T-cell (primary cell): ENCODE measurements at places on chromosomes 2 and 18. TPM values are rescaled to one million over a fixed set of nuclear protein-coding genes. Genes with fewer than 3 reads are reported as not detected.

DNA sequence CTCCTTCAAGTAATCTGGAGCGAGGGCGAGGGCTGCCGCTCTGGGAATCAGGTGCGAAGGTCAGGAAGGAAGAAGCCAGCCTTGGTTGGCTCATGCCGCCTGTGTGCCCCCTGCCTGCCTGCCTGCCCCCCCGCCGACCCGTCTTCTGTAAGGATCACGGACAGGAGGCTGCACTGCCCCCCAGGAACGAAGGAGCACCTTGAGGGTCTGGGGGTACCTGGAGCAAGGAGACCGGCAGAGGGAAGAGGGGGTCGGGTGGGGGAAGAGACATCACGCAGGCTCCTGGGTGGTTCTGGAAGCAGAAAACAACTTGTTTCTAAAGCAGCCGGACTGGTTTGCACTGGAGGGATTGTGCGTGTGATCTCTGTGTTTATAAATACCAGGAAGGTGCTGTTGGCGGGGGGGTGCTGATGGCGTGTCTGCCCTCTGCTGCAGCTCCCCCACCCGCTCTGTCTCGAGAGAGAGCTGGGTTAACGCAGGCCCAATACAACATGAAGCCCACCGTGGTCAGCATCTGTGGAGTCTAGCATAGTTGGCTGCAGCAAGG, 1.7 kb downstream of the FOSL2 start:
- DNase-seq, result no peak

The PELI1 gene
- total RNA-seq, result 42.3 TPM

GRCh38 chr18:12052866-12053265, 40.8 kb upstream of the ANKRD62 start:
- no peak for DNase-seq

- DNase-seq, result no peak
Measured at GRCh38 chr2:32290000-32290339, 12.3 kb downstream of the YIPF4 start.

The IL36RN gene
- total RNA-seq, result not detected

GRCh38 chr2:28486526-28486925, 9.3 kb upstream of the PLB1 start:
- DNase-seq, result no peak

The LRP2 gene
- not detected for total RNA-seq

DNA sequence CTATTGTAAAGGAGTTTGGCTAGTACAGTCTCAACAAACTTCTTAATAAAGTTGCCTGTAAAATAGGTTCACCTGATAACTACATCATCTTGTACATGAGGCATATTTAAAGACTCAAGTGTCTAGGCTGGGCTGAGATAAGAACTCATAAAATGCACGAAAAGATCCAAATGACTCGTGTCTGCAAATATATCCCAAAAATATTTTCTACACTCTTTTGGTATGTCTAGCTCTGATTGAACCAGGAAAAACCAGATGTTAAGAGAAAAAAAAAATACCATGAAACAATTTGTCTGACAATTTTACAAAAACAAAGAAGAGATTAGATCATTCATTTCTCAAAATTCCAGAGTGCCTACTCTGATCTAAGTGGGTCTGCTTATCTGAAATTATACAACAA, 166.9 kb upstream of the OSR1 start:
- no peak for DNase-seq

The POTEJ gene
- total RNA-seq, result not detected

The FSIP2 gene
- total RNA-seq, result 0.78 TPM

- DNase-seq, result no peak
Measured at GRCh38 chr2:183224948-183225347, 100.7 kb downstream of the NUP35 start.

The UGP2 gene
- 88.9 TPM for total RNA-seq

DNA sequence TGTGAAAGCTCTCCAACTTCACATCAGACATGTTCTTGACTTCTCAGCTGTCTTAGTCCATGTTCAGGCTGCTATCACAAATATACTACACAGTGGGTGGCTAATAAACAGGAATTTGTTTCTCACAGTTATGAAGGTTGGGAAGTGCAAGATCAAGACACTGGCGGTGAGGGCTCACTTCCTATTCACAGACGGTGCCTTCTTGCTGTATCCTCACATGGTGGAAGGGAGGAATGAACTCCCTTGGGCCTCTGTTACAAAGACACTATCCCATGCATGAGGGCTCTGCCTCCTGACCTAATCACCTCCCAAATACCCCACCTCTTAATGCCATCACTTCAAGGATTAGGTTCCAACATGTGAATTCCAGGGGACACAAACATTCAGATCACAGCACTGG, 9.7 kb downstream of the UXS1 start:
- no peak for DNase-seq

The FNDC4 gene
- total RNA-seq, result 0.98 TPM

GRCh38 chr2:114049280-114049679, 159.4 kb downstream of the ACTR3 start:
- DNase-seq, result no peak

DNA sequence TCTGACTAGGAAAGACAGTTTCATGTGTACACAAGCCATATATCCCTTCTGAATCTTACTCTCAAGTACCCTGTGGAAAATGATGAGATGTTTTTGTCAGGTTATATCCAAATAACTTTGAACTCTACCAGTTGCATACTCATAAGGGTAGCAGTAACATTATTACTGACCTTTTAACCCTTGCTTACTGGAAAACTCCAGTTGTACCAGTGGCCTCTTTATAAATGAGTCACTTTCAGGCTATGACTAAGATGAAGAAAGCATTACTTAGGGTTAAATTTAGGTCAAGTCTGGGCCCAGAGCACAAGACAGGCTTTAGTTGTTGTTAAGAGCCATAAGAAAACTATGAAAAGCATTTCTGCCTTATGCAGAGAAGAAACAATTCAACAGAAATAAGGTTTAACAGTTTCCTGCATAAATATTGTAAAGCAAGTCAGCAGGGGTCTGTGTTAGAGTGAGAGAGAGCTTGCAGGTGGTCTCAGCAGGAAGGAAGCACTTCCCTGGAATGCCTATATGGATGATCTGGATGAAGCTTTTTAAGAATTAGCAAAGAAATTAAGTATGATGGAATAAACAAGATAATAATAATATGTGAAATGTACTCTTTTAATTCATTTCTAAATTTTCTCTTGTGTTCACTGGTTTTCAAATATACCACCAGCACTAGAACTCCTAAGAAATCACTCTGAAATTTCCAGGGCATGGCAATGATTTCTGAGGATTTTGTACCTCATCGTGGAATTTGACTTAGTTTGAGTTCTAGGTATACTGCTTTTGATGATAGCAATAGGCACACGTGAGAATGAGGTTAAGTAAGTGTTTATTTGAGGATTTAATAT, 126.6 kb downstream of the UBE2E3 start:
- no peak for DNase-seq
